Activated CD8-positive, alpha-beta memory T cell treated with anti-CD3 and anti-CD28 coated beads, Interleukin-2, amount 10 ng/mL, durations not matched to agents 7 days and 5 days (primary cell): ENCODE measurements at places on chromosomes 4 and X. TPM values are rescaled to one million over a fixed set of nuclear protein-coding genes. Genes with fewer than 3 reads are reported as not detected.
A peak's percentile ranks its signal among the peaks of the same experiment; 100 is the strongest.

Gene SAGE1
- total RNA-seq = not detected

Gene VCX2
- not detected for total RNA-seq

Gene RGN
- total RNA-seq = not detected

- no peaks in the 10 kb centered on the region for H3K4me1 ChIP-seq
- H3K27me3 ChIP-seq = no peaks in the 10 kb centered on the region
- no peaks in the 10 kb centered on the region for H3K36me3 ChIP-seq
- no peak for DNase-seq
Observed at GRCh38 chrX:150940844-150941495, 42.2 kb upstream of the HMGB3 start.

DNA sequence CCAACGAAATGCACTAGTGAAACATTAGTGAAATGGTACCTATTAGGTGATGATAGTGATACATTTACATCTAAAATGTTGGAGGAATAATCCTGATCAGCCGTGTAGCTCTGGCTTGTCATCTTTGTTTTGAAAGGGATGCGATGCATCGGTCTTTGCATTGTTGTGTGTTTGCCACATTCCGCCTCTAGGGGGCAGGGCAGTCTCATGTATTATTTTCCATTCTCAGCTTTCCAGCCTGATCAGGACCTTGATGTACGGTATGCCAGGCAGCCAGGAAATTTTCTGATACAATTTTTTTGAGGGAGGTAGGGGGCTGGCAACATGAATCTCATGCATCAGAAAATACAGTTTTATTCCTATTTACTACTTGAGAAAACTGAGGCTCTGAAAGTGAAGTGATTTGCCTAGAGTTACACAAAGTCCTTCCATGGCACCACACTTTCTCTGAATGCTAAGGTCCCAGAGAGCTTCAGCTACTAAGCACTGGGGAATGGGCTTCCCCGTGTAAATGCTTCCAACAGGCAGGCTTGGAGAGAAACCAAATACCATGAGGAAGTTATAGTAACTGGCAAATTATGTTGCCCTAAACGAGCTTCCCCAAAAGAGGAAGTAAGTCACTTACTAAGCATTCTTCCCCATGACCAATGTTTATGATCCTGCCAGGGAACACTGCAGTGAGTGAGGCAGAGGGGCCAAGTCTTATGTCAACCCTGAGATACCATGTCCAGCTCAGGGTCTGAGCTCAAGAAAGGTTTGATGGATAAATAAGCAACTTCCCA, 31.8 kb upstream of the IQSEC2 start:
- H3K27ac ChIP-seq = no peak overlapping the region
- H3K4me3 ChIP-seq = no peak overlapping the region
- H3K36me3 ChIP-seq = no peaks in the 10 kb centered on the region
- H3K27me3 ChIP-seq = peaks cover 5% of the 10 kb centered on the region
- H3K4me1 ChIP-seq = no peaks in the 10 kb centered on the region

DNA sequence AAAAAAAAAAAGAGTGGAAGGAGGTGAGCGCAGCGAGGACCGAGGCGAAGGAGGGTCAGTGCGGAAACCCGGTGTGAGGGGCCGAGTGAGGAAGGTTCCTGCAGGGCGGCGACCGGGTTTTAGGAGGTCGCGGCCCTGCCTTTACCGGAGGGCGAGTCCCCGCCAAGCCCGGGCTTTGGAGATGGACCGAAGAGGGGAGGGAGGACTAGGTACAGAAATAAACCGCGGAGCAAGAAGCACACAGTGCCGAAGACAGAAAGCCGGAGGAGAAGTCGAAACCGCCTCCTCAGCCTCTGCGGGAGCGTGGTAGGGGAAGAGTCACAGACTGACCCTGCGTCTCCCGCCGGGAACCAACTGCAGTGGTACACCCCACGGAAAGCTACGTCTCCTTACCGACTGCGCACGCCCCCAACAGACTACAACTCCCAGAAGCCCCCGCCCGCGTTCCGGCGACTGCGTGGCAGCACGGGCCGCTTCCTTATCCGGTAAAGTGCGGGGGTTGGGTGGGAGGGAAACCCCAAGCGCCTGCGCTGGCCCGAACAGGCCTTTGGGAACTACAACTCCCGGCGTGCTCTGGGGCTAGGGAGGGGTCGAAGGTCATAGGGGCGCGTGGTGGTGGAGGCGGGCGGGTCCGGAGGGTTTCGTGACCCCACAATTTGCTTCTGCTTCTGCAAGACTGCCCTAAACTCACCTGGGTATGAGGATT, at the start of gene NFXL1:
Gene NFXL1 (minus strand): TSS at position 364 of the 706 bp plus-strand sequence. CDS start 380 bp downstream, outside the sequence.
- peak; percentile 98 for DNase-seq
- peak within 1 kb of the TSS; percentile 92 for H3K4me3 ChIP-seq
- H3K27ac ChIP-seq = peak within 1 kb of the TSS; percentile 92
- no peaks in the 10 kb centered on the region for H3K27me3 ChIP-seq

DNA sequence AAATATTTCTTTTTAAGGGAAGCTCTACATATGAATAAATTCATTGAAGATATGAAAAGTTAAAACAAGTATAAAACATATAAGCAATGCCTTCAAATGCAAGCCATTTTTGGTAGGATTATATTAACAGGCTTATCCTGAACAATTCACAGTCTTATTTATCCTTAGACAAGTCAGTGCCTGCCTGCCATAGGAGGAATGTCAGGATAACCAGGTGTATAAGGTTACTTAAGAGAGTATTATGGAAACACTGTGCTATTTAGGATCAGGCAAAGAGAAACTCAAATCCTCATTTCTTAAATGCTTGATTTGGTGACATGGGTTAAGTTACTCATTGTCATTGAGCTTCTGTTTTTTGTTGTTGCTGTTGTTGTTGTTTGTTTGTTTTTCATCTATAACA, 2029.9 kb upstream of the AGA start:
- H3K27ac ChIP-seq = no peak overlapping the region
- no peaks in the 10 kb centered on the region for H3K36me3 ChIP-seq
- H3K4me1 ChIP-seq = no peaks in the 10 kb centered on the region
- H3K4me3 ChIP-seq = no peak overlapping the region
- no peak for DNase-seq

- H3K4me3 ChIP-seq = no peak overlapping the region
- no peaks in the 10 kb centered on the region for H3K4me1 ChIP-seq
- H3K27ac ChIP-seq = no peak overlapping the region
- no peak for DNase-seq
- no peaks in the 10 kb centered on the region for H3K27me3 ChIP-seq
Observed at GRCh38 chrX:42755815-42756214, 22.1 kb downstream of the PPP1R2C start.

DNA sequence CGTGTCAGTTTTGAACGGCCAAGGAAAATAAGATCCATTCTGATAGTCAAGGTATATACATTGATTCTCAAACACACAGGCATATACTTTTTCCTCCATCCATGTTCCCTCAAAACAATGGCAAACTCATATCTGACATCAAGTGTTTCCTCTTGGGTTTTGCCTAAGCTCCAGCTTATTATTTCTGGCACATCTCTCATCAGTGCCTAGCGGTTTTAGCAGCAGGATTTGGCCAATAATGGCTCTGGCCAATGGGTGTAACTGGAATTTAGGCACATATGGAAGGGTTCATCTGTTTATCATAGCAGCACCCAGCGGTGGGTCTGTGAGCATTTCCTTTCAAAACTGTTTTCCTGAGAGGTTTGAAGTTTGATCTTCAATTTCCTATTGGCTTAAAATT, 161.6 kb upstream of the TLL1 start:
- H3K4me3 ChIP-seq = no peak overlapping the region
- no peak for DNase-seq
- no peaks in the 10 kb centered on the region for H3K27me3 ChIP-seq
- H3K27ac ChIP-seq = no peak overlapping the region
- H3K36me3 ChIP-seq = no peaks in the 10 kb centered on the region
- H3K4me1 ChIP-seq = no peaks in the 10 kb centered on the region
